ENCODE measurements at places on chromosomes 11 and 22.

GRCh38 chr11:68436985-68437926, 23.3 kb upstream of the PPP6R3 start:
- peak; percentile 65 for DNase-seq

DNA sequence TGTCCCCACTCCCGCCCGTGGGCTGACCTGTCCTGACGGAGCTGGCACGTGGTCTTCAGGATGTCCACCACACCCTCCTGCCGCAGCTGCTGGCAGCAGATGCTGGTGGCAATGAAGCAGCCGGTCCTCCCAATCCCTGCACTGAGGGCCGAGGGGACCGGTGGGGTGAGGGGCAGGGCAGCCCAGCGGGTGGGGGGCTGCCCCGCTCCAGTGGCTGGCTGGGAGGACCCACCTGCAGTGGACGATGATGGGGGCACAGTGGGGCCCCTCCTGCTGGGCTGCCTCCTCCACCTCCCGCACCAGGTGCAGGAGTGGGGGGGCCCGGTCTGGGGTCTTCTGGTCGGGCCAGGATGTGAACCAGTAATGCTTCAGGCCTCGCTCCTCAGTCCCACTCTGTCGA, 3.4 kb upstream of the IGSF22 start:
- no peak for DNase-seq

GRCh38 chr11:15800111-15800800, 556.1 kb downstream of the SOX6 start:
- no peak for DNase-seq

DNA sequence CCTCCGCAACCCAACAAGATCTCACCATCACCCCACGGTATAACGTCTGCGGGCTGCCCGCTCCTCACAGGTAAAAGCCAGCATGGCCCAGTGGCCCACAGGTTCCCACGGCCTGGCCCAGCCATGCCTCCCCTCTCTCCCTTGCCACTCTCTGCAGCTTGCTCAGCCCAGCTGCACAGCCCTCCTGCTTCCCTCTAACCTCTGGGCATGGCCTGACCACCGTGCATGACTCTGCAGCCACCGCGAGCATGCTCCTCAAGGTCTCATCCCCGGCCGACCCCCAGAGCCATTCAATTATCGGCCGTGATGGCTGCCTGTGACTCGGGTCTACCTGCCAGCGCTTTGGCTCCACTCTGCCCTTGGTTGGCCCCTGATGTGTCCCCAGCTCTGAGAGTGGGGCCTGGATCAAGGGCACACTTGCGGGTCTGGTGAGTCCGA, 185.5 kb downstream of the CTTN start:
- DNase-seq = no peak

DNA sequence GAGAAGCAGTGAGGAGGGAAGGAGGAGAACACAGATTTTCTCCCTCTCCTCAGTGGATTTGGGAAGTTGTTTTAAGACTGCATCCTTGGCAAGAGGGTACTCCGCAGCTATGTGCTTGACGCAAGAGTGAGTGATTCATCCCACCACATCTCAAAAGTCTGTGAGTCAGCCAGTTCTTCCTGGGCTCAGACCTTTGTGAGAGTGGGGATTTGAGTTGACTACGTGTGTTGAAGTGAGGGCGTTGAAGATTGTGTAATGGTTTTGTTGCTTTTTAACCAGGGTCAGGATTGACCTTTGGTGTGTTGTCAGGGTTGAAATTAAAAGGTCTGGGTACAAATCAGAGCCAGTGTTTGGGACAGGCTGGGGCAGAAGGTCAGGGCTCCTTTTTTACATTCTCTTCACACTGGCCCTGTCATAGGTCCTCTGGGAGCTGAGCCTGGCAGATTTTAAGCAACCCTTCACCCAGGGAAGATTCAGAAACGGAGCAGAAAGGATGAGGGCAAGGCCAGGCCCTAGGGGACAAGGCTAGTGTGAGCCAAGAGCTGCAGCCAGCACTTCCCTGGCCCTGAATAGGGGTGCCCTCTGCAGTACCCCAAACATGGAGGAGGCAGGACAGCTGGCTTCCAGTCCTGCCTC, 4.2 kb upstream of the C11orf86 start:
- DNase-seq = peak; percentile 90

- no peak for DNase-seq
Observed at GRCh38 chr11:102406099-102406498, 46.5 kb downstream of the TMEM123 start.

- DNase-seq = no peak
Observed at GRCh38 chr11:87966694-87967093, 208.5 kb downstream of the RAB38 start.

GRCh38 chr11:123054301-123055065, 7.5 kb downstream of the HSPA8 start:
- DNase-seq = peak; percentile 55

- DNase-seq = peak; percentile 70
Observed at GRCh38 chr22:50274311-50274710, 4.1 kb upstream of the MAPK11 start.

- DNase-seq = no peak
Observed at GRCh38 chr22:35596821-35597220, 20.3 kb downstream of the MB start.

DNA sequence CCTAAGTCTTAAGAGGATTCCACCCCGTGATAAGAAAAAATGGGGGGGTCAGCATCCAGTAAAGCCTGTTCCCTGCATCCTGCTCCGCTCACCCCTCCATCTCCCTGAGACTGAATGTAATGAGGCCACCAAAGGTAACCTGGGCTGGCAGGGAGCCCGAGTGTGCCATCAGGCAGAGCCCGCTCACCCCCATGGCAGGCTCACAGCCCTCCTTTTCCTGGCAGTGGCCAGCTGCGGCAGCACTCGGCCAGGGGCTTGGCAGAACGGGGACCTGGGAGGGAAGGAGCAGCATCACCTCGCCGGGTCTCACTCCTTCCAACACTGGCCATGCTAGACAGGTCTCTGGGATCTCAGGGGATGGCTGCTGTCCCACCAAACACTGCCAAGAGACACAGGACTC, 64.4 kb downstream of the PRDM11 start:
- DNase-seq = no peak

DNA sequence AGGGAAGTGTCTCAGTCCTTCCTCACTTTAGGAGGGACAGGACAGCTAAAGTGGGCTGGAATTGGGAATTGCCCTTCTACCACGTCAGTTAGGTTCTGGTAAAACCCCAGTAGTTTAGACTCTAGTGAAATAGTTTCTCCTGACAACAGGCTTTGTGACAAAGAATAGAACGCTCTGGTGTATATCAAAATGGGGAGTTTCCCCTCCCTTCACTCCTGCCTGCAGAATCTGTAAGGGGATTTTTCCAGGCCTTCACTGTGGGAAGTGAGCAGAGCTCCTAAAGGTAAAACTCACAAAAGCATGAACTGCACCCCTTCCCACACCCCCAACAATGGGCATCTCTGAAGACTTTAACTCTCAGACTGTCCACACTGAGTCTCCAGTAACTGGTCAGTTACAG, 460.9 kb upstream of the LRRC4C start:
- DNase-seq = no peak

GRCh38 chr11:79013509-79013908, 427.3 kb downstream of the TENM4 start:
- DNase-seq = peak; percentile 1

DNA sequence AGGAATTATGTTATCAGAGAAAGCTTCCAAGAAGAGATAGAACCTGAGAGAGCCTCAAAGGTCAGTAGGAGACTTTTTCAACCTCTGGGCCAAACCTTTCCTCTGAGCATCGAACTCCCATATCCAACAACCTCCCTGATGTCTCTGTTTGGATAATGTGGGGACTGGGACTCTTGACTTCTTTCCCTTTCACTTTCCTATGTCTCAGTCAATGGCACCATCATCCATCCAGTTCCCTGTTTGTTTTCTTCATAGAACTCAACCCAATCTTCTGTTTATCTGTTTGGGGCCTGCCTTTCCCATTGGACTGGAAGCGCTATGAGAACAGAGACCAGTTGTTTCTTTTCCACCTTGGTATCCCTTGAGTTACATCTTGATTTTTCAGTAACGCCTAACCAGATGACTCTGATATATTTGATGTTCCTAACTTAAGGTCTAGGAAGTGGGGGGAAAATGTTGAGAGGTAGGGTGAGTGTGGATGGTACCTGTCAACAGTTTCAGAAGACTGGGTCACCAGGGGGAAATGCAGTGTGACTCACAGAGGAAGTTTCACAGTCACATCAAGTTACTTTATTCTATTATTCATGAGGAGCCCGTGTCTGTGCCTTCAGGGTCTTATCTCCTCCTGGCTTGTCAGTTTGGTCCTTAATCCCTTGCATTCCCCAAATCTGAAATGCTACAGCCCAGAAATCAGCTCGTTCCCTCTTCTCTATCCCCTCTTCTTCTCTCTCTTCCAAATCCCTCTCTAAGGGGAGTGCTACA, 4.5 kb upstream of the KCNE3 start:
- no peak for DNase-seq

GRCh38 chr22:31313366-31314147, 21.3 kb upstream of the PIK3IP1 start:
- peak; percentile 21 for DNase-seq

GRCh38 chr22:37431801-37432707, 4.8 kb upstream of the ELFN2 start:
- peak; percentile 86 for DNase-seq

DNA sequence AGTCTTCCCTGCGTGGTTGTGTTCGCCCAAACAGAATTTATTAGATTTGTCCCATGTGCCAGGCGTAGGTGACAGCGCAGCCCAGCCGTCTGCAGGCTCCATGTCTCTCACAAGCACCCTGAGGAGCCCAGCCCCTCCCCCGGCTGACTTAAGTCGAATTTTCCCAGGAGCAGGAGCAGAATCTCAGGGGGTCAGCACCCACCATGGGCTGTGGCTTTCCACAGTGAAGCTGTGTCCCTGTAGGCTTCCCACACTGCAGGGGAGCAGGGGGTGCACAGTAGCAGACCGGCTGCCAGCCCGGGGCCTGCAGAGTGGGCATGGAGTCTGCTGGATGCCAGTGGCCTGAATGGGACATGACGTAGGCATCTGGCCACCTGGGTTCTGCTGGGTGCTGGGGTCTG, 16.0 kb downstream of the PARVG start:
- DNase-seq = no peak

- peak; percentile 59 for DNase-seq
Observed at GRCh38 chr22:23862103-23862502, 4.4 kb downstream of the SLC2A11 start.

DNA sequence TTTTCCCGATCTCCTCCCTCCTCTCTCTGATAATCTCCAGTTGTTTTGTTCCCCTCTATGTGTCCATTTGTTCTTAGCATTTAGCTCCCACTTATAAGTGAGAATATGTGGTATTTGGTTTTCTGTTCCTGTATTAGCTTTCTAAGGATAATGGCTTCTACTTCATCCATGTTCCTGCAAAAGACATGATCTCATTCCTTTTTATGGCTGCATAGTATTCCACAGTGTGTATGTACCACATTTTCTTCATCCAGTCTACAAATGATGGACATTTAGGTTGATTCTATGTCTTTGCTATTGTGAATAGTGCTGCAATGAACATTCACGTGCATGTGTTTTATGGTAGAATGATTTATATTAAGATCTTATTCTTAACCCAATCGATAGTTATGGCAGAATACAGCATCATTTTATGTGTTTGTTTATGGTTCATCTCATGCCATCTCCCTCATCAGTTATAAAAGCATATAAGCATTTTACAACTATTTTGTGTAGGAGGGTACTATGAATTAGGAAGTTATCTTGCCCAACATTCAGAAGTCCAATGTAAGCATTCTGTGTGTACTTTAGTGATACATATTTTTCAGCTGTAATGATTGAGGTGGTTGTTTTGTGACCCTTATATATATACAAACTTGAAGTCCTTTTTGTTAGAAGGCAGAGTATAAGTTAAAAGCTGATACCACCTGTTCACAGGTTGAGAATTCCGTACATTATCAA, 3.2 kb downstream of the MS4A3 start:
- DNase-seq = no peak

GRCh38 chr11:65298131-65298535, 16.5 kb upstream of the CDC42EP2 start:
- DNase-seq = no peak

GRCh38 chr11:60872124-60872960, 5.0 kb downstream of the ZP1 start:
- DNase-seq = no peak

DNA sequence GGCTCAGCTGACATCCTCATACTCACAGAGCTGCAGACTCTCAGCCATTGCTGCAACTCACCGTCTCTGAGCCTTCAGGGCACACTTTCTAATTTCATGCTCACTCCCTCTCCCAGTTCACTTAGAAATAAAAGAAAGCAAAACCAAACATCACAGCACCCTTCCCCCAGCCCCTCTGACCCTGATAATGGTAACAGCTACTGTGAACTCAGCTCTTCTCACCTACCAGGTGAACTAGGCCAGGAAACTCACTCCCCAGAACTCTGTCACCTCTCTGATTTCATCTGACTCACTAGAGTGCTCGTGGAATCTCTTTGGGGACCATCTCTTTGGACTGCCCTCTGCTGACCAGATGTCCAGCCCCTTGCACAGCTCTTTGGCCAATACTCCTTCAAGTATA, 14.5 kb upstream of the PARVA start:
- no peak for DNase-seq

- no peak for DNase-seq
Observed at GRCh38 chr11:134071306-134071705, 2.4 kb downstream of the JAM3 start.

GRCh38 chr11:134656861-134657540, 245.0 kb upstream of the B3GAT1 start:
- no peak for DNase-seq

DNA sequence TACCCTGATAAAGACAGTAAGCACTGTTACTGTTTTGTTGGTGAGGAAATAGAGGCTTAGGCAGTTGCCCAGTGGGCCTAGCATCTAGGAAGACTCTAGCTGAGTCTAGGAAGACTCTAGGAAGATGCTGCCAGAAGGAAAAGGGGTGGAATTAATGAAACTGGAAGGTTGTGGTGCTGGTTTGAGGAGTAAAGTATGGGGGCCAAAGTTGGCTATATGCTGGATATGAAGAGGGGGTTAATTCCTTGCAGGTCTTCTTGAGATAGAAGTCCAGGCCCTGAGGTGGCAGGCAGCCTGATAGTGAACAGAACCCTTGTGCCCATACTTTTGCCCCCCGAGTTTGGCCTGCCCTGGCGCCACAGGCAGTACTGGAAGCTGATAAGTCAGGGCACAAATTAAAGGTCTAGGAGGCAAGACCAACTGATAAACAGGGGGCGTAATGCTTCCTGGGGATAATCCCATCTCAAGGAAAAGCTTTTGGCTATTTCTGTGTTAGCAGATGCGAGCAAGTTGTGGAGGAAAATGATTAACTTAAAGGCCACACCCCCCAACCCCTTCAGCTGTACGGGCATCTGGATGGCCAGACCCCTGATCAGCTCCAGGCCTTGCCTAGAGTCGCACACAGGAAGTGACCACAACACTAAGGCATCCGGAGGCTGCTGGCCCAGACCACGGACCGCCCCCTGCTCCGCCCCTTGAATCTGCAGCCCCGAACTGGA, 3.1 kb downstream of the ILK start:
- DNase-seq = peak; percentile 92

- DNase-seq = no peak
Observed at GRCh38 chr22:47044722-47045535, 282.5 kb downstream of the TBC1D22A start.

DNA sequence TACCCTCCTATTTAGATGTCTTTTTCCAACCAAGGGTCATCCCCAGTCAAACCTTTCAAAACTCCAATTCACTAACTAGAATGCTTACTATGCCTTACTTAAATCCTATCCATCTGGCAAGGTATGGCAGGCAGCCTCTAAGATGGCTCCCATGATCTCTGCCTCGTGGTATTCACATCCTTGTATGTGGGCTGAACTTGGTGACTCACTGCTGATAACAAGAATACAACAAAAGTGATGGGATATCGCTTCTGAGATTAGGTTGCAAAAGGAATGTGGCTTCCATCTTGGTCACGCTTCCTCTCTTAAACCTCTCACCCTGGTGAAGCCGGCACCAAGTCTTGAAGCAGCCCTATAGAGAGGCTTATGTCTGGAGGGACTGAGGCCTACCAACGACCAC, 29.6 kb upstream of the UPB1 start:
- peak; percentile 14 for DNase-seq

Measured in A549 (cell line).